Stimulated activated CD4-positive, alpha-beta T cell treated with anti-CD3 and anti-CD28 coated beads, TNF-alpha, amount 100 ng/mL, for 1 hour (primary cell): ENCODE measurements at places on chromosomes 2 and 18.

DNA sequence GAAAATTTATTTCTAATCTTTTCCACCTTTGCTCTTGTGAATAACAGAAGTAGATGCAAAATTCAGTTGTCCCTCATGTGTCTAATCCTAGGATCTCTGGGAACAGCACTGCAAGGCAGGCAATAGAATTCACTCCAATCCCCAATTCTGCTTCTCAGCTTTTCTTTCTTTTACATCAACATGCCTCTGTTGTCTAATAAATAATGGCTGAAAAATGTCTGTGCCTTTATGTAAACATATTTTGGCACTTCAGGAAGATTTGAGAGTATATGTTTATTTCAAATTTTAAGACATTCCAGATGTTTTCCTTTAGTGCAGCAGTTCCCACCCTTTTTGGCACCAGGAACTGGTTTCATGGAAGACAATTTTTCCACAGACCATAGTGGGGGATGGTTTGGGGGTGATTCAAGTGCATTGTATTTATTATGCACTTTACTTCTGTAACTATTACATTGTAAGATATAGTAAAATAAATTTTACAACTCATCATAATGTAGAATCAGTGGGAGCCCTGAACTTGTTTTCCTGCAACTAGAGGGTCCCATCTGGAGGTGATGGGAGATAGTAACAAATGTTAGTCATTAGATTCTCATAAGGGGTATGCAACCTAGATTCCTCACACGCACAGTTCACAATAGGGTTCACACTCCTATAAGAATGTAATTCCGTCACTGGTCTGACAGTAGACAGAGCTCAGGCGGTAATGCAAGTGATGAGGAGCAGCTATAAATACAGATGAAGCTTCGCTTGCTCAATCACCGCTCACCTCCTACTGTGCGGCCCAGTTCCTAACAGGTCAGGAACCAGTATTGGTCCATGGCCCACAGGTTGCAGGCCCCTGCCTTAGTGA is 590.3 kb upstream of the CNTNAP5 start:
- no peak for DNase-seq

GRCh38 chr2:238914648-238915015 is 66.7 kb downstream of the TWIST2 start:
- DNase-seq: no peak

- no peak for DNase-seq
Observed at GRCh38 chr2:241051578-241052487, 50.3 kb downstream of the MTERF4 start.

GRCh38 chr2:143058851-143059250 is 70.4 kb upstream of the ARHGAP15 start:
- no peak for DNase-seq

- DNase-seq: no peak
Observed at GRCh38 chr2:168639441-168639898, 163.0 kb upstream of the NOSTRIN start.

DNA sequence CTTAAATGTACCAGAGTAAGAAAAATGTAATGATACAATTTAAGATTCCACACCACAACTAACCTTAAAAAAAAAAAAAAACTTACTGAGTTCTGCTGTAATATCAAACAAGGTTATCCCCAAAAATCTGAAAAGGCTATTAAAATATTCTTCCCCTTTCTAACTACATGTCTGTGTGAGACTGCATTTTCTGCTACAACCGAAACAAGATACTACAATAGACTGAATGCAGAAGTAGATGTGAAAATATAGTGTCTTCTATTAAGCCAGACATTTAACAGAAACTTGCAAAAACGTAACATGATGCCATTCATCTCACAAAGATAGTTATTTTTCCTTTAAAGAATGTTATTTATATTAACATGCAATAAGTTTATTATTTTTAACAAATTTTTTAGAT is 16.2 kb downstream of the SS18 start:
- no peak for DNase-seq

GRCh38 chr2:15993232-15993610 is 52.9 kb downstream of the MYCN start:
- DNase-seq: no peak

- no peak for DNase-seq
Observed at GRCh38 chr2:114812261-114812660, 369.8 kb downstream of the DPP10 start.

GRCh38 chr2:107393516-107393915 is 433.2 kb upstream of the RGPD4 start:
- no peak for DNase-seq

GRCh38 chr2:113098041-113098440 is 29.4 kb upstream of the IL1RN start:
- DNase-seq: no peak

- no peak for DNase-seq
Observed at GRCh38 chr18:49681387-49681786, 119.5 kb downstream of the LIPG start.
